ENCODE measurements at places on chromosomes 2 and 18.

GRCh38 chr2:42569883-42570282, 1.5 kb downstream of the MTA3 start:
- DNase-seq = no peak

GRCh38 chr2:119749477-119750012, 10.2 kb upstream of the PTPN4 start:
- DNase-seq = no peak

DNA sequence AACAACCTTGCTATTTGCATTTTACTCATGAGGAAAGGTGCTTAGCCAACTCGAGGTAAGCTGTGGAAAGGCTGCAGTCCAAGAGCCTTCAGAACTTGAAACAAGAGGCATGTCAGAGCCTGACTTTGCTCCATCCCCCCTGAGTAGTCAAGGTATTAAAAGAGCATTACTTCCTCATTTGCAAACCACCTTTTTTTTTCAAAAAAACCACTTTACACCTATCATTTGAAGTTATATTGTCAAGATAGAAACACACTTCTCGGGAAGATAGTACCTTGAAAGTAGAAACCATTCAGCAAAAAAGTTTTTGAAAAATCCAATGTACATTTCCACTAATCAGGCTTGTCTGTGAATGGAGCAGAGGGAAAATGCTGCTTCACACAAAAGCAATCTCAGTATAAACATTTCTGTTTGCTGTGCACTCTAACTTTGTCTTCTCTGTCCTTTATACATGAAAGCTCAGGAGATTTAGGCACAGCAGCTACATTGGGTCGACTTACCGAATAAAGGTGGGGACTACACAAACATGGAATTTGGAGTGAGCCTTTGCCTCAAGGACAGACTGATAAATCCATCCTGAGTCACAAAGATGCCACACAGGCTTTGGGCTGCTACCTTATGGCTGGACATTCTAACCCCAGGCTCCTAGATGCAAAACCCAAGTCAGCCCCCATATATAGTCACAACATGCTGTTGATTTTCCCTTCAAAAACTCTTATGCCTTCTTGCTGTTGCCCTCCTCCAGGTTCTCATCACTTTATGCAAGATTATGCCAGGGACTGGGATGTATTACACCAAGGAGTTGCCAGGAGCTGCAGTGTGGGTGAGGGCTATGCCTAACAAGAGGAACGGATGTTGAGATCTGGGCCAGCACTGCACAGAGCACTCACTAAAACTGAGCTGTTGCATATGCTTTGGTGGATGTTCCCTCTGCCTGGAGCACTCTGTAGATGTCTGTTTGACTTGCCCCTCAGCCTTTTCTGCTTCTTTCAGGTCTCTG, 41.4 kb upstream of the EML4 start:
- no peak for DNase-seq

DNA sequence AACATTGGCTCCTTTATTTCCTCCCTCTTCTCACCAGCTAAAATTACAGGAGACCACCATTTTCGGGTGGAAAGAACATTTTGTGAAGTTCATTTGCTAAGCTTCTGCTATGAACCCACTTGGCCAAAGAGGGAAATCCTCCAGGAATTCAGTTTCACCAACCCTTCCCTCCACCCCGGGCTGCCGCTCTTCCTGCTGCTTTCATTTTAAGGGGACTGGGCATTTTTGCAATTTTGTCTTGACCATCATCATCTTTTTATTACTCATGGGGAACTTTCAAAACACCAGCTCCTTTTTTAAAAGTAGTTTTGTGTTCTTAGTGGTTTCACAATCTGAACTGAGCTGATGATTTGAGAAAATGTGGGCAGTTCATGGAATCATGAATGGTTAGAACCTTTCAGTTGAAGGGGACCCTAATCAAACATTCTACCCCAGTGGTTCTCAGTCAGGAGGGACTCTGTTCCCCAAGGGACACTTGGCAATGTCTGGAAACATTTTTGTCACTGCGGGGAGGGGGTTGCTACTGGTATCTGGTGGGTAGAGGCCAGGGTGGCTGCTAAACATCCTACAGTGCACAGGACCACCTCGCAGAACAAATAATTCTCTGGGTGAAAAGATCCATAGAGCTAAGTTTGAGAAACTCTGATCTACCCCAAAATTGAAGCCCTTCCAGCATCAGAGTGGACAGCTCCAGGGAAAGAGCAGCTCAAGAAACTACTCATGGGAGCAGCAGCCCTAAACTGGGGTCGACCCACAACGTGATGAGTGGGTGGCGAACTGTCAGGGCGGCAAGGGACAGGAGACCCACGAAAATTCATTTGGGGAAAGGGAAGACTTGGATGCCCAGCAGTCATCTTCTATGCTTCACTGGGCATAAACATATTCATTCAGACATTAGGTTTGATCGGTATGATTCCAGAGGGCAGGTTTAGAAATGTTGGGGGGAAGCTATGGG, 92.9 kb downstream of the ACKR3 start:
- DNase-seq = no peak

- DNase-seq = no peak
Observed at GRCh38 chr18:70673831-70674230, 385.0 kb downstream of the SOCS6 start.

DNA sequence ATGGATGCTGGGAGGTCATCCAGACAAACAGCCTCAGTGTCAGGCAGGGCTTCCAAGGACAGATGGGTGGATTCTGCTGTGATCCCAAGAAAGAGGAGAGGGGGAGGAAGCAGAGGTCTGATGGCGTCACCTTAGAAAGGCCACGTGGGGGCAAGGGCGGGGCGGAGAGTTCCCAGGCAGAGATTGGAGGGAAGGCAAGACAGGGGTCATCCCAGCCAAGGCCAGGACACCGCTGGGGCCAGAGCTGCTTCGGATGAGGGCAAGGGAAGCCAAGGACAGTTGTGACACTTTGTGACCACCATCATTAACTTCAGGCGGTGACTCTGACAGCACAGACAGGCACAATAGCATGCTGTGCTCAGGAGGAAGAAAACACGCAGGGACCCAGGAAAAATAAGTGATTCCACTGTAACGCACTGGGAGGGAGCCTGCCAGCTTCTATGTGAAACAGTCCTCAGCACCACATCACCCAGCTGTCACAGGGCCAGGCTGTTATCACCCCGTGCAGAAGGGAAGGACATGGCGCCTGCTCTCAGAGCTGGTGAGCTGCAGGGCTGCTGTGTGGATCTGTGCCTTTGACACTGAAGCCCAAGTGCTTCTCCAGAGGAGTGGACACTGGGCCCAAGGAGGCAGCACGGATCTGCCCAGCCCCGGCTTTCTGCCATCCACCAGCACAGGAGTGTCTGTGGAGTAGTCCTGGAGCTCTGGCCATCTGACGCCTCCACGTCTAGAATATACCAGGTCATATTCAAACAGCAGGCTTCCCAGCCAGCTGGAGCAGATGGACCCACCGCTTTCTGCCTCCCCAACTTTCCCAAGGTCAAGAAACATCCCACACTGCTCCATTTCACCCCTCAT, 204.1 kb downstream of the NDUFA10 start:
- no peak for DNase-seq

Data from activated T-cell treated with anti-CD3 and anti-CD28 coated beads for 4 hours (primary cell).